ENCODE measurements at places on chromosomes 1 and 21.

DNA sequence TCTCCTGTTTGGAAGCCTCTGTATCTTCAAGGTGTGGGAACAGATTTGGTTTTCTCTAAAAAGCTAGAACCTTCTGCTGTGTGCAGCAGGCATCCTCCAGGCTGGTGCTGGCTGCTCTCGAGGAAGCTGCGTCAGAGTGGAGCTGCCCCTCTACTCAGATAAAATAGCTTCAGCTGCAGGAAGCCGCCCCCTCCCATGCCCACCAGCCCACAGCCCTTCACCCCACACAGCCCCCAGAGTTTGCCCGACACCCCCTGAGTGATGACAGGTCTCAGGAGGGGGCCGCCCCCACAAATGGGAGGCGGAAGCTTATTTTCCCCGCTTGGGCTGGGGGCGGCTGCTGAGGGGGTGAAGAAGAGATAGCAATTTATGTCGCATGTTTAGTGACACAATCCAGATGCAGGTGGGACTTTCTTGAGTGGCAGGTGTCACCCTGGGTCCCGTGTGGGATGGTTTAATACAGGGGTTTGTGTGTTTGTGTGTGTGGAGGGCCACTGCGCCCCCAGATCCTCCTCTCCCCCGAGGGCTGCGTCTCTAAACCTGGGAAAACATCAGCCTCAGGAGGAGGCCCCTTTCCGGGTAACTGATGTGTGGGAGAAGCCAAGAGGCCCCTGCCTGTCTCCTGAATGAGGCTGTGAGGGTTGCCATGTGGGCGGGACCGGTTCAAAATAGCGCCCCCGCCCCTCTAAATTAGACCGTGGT is 55.4 kb downstream of the STUM start:
- no peak for DNase-seq

DNA sequence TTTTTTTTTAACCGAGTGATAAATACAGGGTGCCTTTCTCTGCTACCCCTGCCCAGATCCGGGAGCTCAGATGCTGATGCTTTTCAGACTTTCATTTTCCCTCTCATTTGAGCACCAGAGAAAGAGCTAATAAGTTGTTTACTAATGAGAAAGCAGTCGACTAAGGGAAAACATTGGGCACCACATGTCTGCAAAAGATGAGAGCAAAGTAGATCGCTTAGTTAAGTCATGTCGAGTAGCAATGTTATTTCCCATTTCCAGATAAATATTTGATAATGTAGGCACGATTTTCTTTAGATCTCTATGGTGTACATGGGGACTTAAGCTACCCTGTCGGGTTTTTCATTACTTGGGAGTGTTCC is 1.2 kb downstream of the PKN2 start:
- no peak for DNase-seq

GRCh38 chr1:117275055-117275454 is 64.3 kb upstream of the VTCN1 start:
- no peak for DNase-seq

- no peak for DNase-seq
Observed at GRCh38 chr1:77355010-77355409, 73.2 kb downstream of the AK5 start.

DNA sequence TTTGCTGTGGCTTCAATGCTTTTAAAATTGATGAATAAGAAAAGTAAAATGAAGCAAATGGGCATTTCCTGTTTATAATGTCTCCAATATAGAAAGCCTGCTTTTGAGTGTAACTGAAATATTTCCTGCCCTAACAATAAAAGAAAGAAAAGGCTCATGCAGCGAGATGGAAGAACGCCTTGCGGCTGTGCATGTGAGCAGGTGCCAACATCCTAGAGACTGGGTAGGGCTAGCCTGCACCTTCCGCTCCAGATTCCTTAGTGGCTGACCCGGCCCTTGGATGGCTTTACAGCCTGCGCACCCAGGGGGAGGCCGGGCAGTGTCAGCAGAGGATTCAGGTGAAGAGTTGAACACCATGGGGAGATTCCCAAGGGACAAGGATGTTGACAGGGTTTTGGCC is 21.8 kb downstream of the CNIH3 start:
- no peak for DNase-seq

DNA sequence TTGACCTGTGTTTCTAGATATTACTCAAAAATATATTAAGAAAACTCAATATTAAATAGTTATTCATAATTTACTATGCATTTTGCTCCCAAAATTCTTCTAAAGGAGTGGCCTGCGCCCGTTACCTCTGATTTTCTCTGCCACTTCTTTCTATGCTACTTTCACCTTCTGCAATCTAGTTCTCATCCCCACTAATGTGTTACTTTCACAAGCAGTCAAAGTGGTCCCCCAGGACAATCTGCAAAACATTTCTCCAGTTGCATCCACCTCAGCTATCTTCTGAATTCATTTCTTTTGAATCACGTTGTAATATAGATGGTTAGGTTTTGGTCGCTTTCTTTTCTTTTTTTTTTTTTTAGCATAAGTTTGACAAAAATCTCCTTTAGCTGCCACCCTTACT is 13.4 kb downstream of the INSL5 start:
- no peak for DNase-seq

DNA sequence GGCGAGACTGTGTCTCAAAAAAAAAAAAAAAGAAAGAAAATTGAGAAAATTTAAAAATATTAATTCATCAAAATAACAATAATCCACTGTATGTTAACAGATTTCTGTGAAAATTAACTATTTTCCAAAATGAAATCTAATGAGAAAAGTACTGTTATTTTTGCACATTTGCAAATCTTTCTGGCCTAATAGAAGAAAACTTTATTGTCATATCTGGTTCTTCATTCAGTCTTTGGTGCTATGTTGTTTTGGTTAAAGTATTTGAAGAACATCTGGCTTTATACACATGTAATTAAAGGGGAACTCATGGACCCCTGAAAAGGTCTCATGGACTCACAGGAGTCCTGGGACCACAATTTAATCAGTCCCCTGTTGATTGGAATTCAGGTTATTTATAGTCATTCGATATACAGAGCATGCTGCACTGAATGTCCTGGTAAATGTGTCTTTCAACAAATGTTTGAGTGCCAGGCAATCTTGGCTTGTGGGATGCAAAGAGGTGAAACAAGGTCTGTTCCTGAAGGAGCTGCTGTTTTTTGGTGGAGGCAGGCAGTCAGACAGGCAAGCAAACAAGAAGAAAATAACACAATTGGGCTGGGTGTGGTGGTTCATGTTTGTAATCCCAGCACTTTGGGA is 9.0 kb downstream of the AK4 start:
- no peak for DNase-seq

DNA sequence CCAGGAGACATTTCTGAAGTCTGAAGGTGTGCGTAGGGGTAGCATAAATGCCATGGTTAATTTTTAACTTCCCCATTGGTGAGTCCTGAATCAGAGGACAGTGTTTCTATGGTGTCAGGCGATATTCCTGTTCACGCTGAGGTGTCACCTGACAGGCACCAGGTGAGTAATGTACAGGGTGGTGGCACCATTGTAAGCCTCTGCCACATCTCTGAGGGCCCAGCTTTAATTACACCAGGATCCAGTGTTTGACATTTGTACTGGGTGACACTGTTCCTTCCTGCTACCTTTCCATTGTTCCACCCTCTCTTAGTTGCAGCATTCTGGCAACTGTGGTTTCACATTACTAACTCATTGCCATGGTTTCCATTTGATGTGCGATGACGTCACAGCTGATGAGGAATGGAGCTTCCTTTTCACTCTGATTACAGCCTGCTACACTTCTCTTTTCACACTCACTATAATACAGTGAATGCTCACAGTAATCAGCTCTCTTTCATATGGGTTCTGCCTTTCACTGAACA is 40.6 kb upstream of the MARK1 start:
- no peak for DNase-seq
